ENCODE measurements at places on chromosomes 12 and 14. TPM values are rescaled to one million over a fixed set of nuclear protein-coding genes. Genes with fewer than 3 reads are reported as not detected.

Gene NYNRIN
- total RNA-seq = 47.5 TPM

Gene CYP27B1
- total RNA-seq = 1.6 TPM

Gene RNU4-1
- under 0.01 TPM for total RNA-seq

Gene CCDC175
- 8.6 TPM for total RNA-seq

Gene RGS6
- total RNA-seq = 13.5 TPM

Gene PTPRR
- 18.5 TPM for total RNA-seq

Gene KLRC4
- not detected for total RNA-seq

Gene NAP1L1
- 460 TPM for total RNA-seq

Gene RPGRIP1
- total RNA-seq = 32.9 TPM

Gene TAS2R20
- 20.5 TPM for total RNA-seq

Gene POTEM
- not detected for total RNA-seq

Gene AREL1
- 30.2 TPM for total RNA-seq

Gene SDSL
- total RNA-seq = 4.9 TPM

Gene DACT1
- total RNA-seq = 27.2 TPM

Gene NGB
- 1.4 TPM for total RNA-seq

Gene ACSM4
- not detected for total RNA-seq

Gene RAD9B
- total RNA-seq = 1.9 TPM

Gene GPR68
- 2.1 TPM for total RNA-seq

Gene IGFBP6
- total RNA-seq = 116 TPM

Gene KRT8
- 21.5 TPM for total RNA-seq

Gene CDKL1
- total RNA-seq = 15.9 TPM

Gene P2RX2
- total RNA-seq = not detected

Gene RNASE7
- 0.55 TPM for total RNA-seq

Gene HHIPL1
- total RNA-seq = 11.6 TPM

Gene MUCL1
- not detected for total RNA-seq

Gene GUCY2C
- total RNA-seq = 0.11 TPM

Gene GPRC5A
- 6.4 TPM for total RNA-seq

Gene GARIN6
- total RNA-seq = not detected

Gene WDHD1
- 12.3 TPM for total RNA-seq

Gene KRT6A
- 1.2 TPM for total RNA-seq

Gene CSRP2
- 114 TPM for total RNA-seq

Gene UNC119B
- total RNA-seq = 40.7 TPM

Gene AQP2
- not detected for total RNA-seq

Gene SLC5A8
- 1.9 TPM for total RNA-seq

Gene COL2A1
- total RNA-seq = 150 TPM

Gene LBHD2
- total RNA-seq = not detected

Gene BCL11B
- total RNA-seq = 4.4 TPM

Gene DLK1
- 112 TPM for total RNA-seq

Gene HCAR3
- 2.1 TPM for total RNA-seq

Gene CLEC7A
- 5.1 TPM for total RNA-seq

Gene RTN1
- total RNA-seq = 88.2 TPM

Gene GPR84
- total RNA-seq = 0.16 TPM

Gene LRCOL1
- total RNA-seq = 0.66 TPM

Gene CDK17
- 146 TPM for total RNA-seq
